ENCODE measurements at places on chromosomes 11 and 22. TPM values are rescaled to one million over a fixed set of nuclear protein-coding genes. Genes with fewer than 3 reads are reported as not detected.

GRCh38 chr11:63888170-63889086 lies 28.5 kb downstream of the RCOR2 start:
- DNase-seq: peak; percentile 70

GRCh38 chr11:65043881-65044501 lies 3.0 kb downstream of the SAC3D1 start:
- no peak for DNase-seq

DNA sequence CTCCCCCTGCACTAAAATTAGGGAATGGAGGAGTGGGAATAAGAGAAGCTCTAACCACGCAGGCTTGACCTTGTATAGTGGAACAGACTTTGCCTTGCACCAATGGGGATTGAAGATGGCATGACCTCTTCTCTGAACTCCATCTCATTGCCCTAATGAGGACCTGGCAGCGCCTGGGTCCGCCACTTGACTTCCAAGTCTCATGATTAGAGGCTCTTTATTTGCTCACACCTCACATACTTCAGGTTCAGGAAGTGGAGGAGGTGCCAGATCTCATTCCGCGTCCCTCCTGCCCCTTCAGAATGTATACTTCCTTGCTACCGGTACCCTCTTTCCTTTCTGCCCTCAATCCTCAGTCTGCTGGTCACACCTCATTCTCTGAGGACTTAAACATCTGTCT lies 106.0 kb upstream of the CD44 start:
- no peak for DNase-seq

DNA sequence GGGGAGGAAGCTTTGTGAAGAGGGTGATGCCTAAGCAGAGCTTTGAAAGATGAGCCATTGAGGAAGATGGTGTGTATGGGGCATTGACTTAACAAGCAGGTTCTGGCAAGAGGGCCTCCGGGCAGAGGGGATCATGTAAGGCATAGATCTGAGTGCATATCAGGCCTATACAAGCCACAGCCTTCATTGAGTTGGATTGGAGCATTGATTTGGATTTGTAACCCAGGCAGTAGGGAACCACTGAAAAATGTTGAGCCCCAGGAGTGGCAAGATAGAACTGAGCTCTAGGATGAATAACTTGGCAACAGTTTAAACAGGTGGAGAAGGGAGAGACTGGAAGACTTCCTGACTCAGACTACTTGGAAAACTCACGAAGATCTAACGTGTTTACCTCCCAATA lies 21.4 kb downstream of the PANX1 start:
- no peak for DNase-seq

GRCh38 chr11:57667736-57668433 lies at the start of gene ZDHHC5:
Gene ZDHHC5 (plus strand): TSS chr11:57668114. CDS start chr11:57673091, 4,977 bp downstream.
- DNase-seq: peak; percentile 100

DNA sequence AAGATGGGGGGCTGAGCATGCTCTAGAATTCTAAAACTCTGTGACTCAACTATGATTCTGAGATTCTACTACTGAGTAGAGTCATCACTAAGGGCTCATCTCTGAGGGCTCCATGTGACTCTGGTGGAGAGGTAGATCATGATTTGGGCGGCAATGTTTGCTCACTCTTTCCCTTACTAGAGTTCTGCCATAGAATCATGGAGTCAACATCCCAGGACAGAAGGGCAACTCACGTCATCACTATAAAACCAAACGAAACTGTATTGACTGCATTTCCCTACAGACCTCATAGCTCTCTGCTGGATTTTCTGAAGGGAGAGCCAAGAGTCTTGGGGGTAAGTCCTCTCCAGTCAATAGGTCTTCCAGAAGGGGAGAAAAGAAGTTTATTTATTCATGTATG lies at the start of gene MS4A14:
TSS of gene MS4A14 (plus strand) at position 78 of the 400 bp plus-strand sequence. CDS start at position 198, 120 bp downstream.
- no peak for DNase-seq

- no peak for DNase-seq
Observed at GRCh38 chr11:109153836-109154235, 268.2 kb upstream of the C11orf87 start.

- no peak for DNase-seq
Observed at GRCh38 chr22:35984183-35985175, 44.1 kb downstream of the RBFOX2 start.

DNA sequence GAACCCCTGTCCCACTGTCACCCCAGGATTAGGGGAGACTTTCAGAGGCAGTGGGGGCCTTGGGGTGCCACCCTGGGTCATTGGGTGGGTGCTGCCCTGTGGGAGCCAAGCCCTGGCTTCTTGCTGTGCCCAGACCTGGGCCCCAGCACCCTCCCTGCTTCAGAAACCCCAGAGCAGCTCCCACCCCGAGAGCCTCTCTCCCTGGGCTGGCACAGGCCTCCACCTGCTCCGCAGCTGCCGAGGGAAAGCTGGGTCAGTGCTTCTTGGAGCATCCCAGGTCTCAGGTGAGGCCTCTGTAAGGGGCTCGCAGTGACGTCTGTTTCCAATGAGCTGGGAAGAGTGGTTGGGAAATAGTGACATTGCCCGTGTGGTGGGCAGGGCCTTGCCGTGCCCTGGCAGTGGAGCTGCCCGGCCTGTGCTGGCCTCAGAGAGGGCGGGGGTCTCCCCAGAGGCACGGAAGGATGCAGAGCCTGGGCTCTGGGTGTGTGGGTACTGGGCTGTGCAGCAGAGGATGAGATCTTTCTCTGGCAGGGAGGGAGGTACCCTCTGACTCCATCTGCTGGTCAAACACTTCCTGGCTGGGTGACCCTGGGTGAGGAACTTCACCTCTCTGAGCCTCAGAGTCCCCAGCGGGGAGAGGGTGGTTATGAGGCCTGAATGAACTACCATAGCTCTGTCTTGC lies 23.0 kb downstream of the C22orf23 start:
- no peak for DNase-seq

DNA sequence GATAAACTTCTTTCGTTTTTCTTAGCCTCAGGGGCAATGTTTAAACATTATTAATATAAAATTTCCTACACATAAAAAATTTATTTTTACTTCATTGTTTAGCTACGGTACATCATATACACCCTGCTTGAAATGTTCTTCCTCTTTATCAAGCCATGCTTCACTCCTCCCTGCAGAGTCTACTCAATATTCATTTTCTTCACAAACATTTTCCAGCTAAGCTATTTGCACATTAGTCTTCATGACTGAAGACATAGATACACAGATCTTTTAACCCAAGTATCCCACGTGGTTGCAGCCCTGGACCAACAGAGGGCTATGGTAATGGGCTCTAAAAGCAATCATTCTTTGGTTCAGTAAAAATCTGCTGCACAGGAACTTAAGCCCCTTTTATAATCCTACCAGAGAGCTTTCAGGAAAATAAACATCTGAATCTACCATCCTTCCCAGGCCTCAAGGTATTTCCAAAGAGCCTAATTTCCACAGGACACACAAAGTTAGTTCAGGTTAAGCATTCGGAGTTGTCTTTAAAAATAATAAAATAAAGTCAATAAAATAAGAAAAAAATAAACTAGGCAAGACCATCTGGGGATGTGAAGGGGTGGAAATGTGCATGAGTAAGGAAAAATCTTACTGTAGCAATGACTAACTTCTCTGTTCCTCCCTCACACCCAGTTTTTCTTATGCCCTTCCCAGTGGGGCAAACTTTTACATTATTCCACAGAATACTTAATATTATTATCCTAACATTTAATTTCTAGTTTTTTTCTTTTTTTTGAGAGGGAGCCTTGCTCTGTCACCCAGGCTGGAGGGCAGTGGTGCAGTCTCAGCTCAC lies 21.6 kb upstream of the OR6X1 start:
- DNase-seq: no peak

DNA sequence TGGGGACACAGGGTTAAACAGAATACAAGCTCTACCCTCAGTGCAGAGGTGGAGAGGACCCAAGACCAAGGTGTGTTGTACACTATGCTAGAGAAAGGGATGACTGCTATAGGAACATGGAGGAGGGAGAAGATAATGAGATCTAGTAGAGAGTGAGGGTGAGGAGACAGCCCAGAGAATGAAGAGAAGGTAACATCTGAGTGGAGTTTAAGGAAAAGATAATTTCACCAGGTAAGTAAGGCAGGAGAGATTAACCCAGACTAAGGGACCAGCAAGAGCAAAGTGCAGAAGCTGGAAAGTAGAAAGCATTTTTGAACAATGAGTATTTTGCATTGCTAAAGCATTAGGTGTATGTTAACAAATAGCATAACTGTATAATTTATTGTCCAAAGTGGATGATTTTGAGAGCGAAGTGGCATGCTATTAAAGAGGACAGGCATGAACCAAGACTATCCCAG lies 128.8 kb downstream of the RASSF10 start:
- no peak for DNase-seq

Gene OR8B8
- not detected for total RNA-seq

Gene PGR
- total RNA-seq: not detected

Gene MIOX
- not detected for total RNA-seq

All from activated naive CD8-positive, alpha-beta T cell treated with anti-CD3 and anti-CD28 coated beads for 36 hours (primary cell).